ENCODE measurements at places on chromosomes 3 and 15. TPM values are rescaled to one million over a fixed set of nuclear protein-coding genes. Genes with fewer than 3 reads are reported as not detected.

The SSUH2 gene
- total RNA-seq: 0.27 TPM

The CLDN18 gene
- total RNA-seq: not detected

The CELF6 gene
- 0.91 TPM for total RNA-seq

The FAM131A gene
- total RNA-seq: 5.3 TPM
